ENCODE measurements at places on chromosomes 4 and X.

GRCh38 chr4:161869511-161869910, 294.3 kb downstream of the FSTL5 start:
- DNase-seq = no peak

GRCh38 chr4:186829097-186829496, 105.4 kb upstream of the FAT1 start:
- DNase-seq = no peak

- no peak for DNase-seq
These were observed 3.4 kb downstream of the RNF212 start for GRCh38 chr4:1109898-1110506.

DNA sequence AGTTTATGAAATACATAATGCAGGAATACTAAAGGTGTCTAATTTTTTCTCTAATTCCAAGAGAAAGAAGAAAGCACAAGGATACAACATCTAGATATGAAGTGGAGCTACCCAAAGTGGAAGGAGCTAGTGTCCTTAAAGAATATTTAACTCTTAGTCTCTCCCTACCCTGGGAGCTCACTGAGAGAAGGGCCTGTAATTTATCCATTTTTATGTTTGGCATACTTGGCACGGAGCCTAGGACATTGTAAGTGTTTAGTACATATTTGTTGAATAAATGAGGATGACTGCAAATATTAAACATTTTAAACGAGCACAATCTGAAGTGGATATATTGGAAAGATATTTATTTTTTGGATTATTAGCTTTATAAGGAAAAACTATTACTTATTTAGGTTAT, 674.8 kb downstream of the IQCM start:
- DNase-seq = no peak

GRCh38 chr4:86543560-86544309, 50.4 kb upstream of the PTPN13 start:
- DNase-seq = no peak

- no peak for DNase-seq
These were observed 2.9 kb downstream of the CXCL8 start for GRCh38 chr4:73743281-73743680.

GRCh38 chr4:15656038-15656470, 897 bp upstream of the FBXL5 start:
- DNase-seq = no peak

GRCh38 chrX:71671043-71671780, 3.9 kb downstream of the LOC101059915 start:
- no peak for DNase-seq

GRCh38 chr4:36771411-36772153, 473.0 kb upstream of the NWD2 start:
- DNase-seq = no peak

- DNase-seq = no peak
These were observed 38.7 kb downstream of the PPP1R2C start for GRCh38 chrX:42739258-42739657.

GRCh38 chrX:103197721-103198306, 17.1 kb upstream of the BEX4 start:
- no peak for DNase-seq

GRCh38 chr4:150325872-150326271, 247.6 kb downstream of the DCLK2 start:
- no peak for DNase-seq

GRCh38 chrX:71989768-71990426, 79.3 kb downstream of the NHSL2 start:
- DNase-seq = no peak

GRCh38 chr4:170089668-170090351, at the start of gene AADAT:
Gene AADAT, minus strand, starts transcription at chr4:170089956. Its CDS starts 266 bp downstream, at chr4:170089690.
- no peak for DNase-seq

GRCh38 chr4:154526151-154526550, 24.0 kb downstream of the PLRG1 start:
- no peak for DNase-seq

DNA sequence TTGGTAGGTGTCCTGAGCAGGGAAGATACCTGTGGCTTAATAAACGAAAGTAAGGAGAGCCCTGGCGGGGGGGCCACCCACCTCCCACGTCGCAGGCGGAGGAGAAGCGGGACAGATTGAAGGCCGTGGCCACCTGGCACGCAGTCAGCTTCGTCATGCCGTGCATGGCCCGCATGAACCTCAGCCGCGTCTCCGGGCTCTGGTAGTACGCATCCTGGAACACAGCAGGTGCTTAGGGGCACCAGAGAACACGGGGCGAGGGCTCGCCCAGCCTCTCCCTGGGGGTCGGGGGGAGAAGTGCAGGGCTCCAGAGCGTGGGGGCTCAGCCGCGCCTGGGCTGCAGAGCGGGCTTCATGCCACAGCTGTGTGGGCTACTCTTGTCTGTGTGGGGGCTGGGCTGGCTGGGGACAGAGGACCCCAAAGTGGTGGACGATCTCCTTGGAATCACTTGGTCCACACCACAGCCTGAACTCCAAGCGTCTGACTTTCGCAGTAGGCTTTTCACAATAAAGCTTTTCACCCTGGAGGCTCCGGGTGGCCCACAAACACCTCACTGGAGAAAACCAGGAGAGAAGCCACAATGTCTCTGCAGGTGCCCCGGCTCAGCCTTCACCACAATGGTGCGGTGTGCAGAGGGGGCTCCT, 27.1 kb upstream of the SLC25A6 start:
- no peak for DNase-seq

- DNase-seq = no peak
These were observed 8.1 kb upstream of the SMS start for GRCh38 chrX:21932292-21933002.

GRCh38 chrX:96449191-96449590, 235.5 kb upstream of the DIAPH2 start:
- DNase-seq = no peak

DNA sequence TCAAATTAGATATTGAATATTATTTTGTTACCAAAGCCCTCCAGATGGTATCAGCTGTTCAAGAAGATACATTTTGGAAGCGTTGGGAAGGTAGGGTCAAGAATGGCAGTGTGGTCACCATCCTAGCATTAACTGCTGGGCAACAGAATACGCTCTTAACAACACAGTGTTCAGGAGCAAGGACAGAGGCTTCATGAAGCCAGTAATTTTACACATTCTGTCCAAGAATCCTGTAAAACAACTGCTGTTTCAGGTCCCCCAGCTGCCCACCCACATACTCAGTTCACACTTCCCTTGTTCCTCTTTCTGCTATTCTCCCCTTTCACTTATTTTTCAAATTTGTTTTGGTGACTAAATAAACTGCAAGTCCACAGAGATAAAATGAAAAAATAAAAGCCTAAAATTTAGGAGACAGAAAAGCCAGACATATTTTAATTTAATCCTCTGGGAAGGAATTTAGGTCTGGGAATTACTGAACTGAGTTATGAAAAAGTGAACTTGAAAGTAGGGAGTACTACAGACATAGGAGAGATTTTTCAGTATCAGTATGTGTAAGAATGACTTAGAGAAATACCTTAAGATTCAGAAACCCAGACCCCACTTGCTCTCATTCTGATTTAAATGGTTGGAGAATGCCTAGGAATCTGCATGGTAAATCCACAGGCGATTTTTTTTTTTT, 406.7 kb downstream of the MAPK10 start:
- no peak for DNase-seq

DNA sequence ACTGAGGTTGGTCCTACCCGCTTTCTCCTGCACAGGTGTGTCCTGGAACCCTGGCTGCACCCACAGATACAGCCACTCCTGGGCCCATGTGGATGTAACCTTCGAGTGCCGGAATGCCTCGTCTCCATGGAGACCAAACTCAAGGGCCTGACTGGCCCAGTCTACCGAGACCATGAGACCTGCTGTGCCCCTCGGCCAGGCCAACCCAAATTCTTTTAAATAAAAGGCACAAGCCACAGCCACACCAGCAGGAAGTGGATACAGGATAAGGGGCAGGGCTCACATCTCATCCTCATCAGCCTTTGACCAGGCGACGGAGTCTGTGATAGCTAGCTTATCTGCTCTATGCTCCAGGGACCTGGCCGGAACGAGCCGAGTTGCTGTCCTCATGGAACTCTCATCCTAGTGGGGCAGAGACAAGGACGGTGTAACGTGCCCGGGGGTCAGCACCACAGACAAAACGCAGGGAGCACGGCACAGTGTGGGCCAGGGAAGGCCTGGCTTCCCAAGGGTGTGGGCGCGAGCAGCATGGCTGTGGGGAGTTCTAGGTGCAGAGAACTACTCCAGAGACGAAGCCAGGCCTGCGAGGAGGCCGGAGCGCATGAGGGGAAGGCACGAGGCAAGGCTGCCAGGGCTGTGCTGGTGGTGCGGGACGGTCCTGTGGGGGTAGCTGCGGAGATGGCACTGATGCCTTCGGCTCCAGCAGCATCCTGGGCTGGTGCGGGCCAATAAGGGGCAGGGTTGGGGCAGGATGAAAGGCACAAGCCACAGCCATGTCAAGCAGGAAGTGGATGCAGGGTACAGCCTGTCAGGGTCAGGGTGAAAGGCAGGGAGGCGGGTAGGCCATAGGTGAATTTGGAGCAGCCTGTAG, 22.7 kb downstream of the NOP14 start:
- no peak for DNase-seq

- DNase-seq = no peak
These were observed 2.4 kb downstream of the IL1RAPL2 start for GRCh38 chrX:104568304-104568915.

GRCh38 chr4:90357117-90357710, 230.0 kb downstream of the CCSER1 start:
- no peak for DNase-seq

DNA sequence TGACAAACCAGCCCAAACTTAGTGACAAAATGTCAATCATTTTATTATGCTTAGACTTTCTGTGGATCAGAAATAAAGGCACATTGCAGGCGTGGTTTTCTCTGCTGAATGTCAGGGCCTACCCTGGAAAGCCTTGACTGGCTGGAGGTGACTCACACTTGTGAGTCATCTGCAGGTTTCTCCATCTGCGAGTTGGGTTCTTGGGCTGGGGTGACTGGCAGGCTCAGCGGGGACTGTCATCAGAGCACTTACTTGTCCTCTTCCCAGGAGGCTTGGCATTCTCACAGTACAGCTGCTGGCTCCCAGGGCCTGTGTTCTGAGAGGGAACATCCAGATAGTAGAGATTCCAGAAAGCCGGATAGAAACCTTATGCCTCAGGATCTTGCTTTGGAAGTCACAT, 153.8 kb upstream of the AGA start:
- no peak for DNase-seq

DNA sequence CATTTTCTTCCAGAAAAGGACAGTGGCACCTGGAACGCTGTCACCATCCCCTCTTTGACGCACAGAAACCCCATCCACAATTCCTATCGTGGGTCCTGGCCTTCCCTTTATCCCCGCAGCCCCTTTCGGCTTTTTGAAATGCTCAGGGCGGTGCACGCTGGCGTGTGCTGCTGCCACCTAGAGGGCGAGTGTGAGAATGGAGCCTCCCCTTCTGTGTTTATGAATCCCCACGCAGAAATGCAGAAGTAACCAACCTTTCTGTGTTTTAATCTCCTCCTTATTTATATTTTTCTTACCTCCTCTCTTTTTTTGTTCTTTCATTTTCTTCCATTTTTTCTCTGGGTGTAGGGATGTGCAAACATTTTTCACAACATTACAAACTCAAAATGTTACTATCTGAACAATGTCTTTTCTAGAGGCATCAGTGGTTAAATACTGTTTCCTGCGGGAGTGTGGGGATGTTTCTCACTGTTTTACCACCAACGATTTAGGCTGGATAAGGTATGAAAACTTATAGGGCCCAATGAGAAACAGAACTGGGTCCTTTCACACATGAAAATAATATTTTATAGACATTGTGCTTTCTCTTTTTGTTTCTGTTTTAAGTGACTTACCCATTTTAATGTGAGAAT, 50.0 kb downstream of the TMA16 start:
- peak; percentile 33 for DNase-seq

DNA sequence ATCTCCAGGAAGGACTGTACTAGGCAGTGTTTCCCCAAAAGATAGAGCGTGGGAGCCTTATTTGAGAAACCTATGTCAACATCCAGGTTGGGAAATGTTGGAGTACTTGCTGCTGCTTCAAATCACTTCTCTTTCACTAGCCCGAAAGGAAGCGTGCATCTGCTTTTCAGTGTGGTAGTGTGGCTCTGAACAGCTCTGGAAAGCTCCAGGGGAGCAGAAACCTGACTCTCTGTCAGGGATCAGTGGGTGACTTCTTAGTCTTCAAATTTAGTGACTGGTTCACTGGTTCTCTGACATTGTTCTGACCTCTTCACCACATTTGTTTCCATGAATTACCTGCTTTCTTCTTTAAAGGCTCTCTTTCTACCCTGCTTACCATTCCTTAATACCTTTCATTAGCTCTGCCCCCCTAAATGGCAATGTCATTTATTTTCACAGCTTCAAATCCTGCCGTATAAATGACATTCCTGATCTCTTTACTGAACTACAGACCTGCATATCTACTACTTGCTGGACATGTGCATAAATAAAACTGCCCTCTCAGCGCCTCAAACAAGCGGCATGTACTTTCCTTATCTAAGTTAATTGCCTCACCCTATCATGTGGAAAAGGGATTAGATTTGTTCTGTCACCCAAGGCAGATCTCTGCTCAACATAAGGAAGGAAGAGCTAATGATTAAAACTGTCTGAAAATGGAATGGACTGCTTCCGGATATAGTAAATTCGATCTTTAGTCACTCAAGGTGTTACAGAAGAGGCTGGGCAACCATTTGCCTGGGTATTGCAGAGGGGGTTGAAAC, 37.0 kb downstream of the DLG3 start:
- DNase-seq = no peak

DNA sequence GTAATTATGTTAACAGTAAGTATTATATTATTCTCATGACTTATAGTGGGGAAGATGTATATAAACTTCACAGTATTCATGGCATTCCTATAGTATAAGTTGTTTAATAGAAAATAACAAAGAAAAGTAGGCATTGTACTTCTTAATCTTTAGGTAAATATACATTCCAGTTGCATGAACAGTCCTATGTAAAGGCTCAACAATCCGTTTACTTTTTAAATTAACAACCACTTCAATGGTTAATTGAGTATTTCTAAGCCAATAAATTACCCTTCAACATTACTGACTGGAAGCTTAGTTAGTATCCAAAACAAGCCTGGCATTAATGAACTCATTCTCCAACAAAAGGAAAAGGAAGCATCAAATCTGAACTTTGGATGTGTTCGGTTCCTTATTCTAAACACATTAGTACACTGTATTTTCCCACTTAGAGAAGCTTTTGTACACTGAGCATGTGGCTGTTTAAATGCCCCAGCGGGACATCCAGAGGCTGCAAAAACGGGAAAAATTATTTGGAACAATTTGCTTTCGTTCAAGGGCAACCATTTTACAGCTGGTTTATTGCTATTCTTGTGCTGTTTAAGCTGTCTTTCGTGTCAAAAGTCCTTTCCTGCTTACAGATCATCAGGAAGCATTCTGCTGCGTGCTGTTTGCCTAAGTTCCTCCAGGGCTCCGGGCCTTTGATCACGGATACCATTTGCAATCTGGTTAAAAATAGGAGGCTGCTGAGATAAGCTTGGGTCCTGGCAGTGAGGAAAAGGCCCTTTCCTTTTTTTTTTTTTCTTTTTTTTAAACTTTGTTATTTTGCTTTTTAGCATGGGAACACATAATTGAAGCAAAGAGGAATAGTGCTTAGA, 460.3 kb downstream of the SPRY1 start:
- no peak for DNase-seq

- DNase-seq = no peak
These were observed 203.9 kb upstream of the LEF1 start for GRCh38 chr4:108372681-108373080.

GRCh38 chr4:108884596-108884995, 121.7 kb upstream of the ETNPPL start:
- no peak for DNase-seq
